Muscle of back (tissue), 13 donors: ENCODE measurements at places on chromosomes 12 and 14. TPM values are rescaled to one million over a fixed set of nuclear protein-coding genes. Genes with fewer than 3 reads are reported as not detected.

Gene C12orf76
- 20.0 TPM for polyA plus RNA-seq

- DNase-seq, result no peak
Observed at GRCh38 chr14:65981192-65981843, 504.9 kb upstream of the CCDC196 start.

Gene OTOGL
- 0.49 TPM for polyA plus RNA-seq

DNA sequence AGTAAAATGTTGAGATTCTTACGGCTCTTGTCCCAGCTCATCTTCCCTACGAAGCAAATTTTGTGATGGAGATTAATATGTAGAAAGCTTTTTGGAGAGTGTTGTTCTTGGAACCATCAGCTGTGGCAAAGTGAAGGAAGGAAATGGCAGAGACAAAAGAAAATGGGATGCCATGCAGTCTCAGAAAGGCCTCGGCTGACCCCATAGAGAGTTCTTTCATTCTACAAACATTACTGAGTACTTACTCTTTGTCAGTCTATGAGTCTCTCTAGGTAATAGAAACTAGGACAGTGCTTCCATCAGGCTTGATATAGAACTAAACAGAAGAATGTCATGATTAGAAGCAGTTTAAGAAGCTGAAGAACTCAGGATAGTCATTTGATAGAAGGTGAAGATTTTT lies 134.1 kb downstream of the PLEKHA5 start:
- no peak for DNase-seq

- DNase-seq, result no peak
Observed at GRCh38 chr14:51341338-51341737, 101.3 kb downstream of the TMX1 start.

GRCh38 chr14:48289701-48290100 lies 614.3 kb upstream of the MDGA2 start:
- DNase-seq, result no peak
